ENCODE measurements at places on chromosomes 4 and X. TPM values are rescaled to one million over a fixed set of nuclear protein-coding genes. Genes with fewer than 3 reads are reported as not detected.

The KLB gene
- polyA plus RNA-seq: 0.08 TPM

The SPANXC gene
- polyA plus RNA-seq: not detected

The CNGA1 gene
- 1.4 TPM for polyA plus RNA-seq

The ASMT gene
- polyA plus RNA-seq: not detected

The ADGRL3 gene
- 21.6 TPM for polyA plus RNA-seq

The VSIG4 gene
- polyA plus RNA-seq: 13.7 TPM

The TDO2 gene
- polyA plus RNA-seq: 0.33 TPM

The HPGD gene
- polyA plus RNA-seq: 7.5 TPM

DNA sequence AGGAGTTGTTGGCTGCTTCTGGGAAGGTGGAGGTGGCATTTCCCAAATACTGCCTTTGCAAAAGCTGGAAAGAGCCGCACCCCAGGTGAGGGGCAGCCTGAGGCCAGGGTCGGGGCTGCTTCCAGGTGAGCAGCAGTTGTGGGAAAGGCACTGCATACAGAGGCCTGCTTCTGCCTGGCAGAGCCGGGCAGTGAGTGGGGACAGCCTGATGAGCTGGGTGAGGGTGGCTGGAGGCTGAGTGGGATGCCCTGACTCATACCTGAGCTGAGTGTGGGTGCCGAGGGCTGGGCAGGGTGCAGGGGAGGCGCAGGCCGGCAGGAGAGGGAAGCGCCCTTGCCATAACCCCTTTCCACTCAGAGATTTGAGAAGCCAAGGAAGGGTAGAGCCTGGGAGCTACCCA is 6.5 kb upstream of the PSAPL1 start:
- no peak for DNase-seq

GRCh38 chr4:60422439-60422838 is 777.7 kb upstream of the ADGRL3 start:
- no peak for DNase-seq

GRCh38 chrX:53093177-53093655 is 726 bp upstream of the KANTR start:
- peak; percentile 85 for DNase-seq

DNA sequence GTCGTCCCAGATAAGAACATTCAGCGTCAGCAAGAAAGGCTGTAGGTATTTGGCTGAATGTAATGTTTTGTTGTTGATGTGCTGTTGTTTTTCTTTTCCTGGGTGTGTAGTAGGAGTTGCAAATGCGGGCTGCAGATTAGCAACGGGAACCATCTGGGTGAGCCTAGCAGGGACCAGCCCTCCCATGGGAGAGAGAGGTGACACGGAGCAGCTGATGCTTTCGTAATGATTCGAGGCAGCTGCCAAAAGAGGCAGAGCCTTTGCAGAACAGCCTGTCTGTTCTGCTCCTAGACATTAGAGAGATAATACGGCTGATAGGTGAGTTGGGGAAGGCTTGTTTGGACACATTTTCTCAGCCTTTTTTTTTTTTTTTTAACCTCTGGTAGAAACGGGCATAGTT is 25.3 kb downstream of the ARSF start:
- no peak for DNase-seq

- DNase-seq: no peak
Observed at GRCh38 chrX:74449937-74450330, 28.6 kb downstream of the SLC16A2 start.

DNA sequence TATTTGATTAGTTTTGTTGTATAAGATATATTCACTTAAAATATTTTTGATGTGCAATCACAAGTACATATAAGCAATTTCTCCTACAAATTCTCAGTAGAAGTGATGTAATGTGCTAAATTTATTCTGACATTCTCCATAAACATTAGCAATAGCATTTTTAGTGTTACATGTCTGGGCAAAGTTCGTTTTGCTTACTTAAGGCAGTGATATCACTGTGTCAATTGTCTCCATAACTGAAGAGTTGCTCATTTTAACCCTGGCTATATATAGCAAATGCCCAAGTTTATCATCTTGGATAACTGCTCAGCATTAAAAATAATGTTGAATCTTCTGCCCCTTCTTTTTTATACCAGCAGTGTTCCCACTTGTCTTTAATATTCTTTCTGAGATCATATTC is 340.0 kb upstream of the NDST4 start:
- no peak for DNase-seq

GRCh38 chr4:71126719-71127118 is 133.3 kb downstream of the DCK start:
- no peak for DNase-seq

DNA sequence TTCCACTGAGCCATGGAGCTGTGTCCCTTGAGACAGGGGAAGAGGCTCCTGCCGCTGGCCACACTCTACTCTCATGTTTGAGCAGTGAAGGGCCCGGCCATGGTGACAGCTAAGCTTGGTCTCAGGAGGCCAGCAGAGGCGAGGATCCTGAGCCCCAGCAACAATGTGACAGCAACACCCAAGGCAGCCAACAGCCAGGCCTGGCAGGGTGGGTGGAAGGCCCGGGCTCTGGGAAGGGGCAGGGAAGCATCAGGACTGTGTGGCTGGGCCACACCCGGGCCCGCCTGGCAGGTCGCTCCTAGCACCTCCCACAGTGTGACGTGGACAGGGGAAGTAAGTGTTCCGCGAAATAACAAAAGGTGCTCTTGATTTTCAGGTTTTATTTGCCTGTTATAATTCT is 24.8 kb downstream of the L1CAM start:
- DNase-seq: no peak

- no peak for DNase-seq
Observed at GRCh38 chr4:169209388-169209883, 61.3 kb downstream of the SH3RF1 start.

DNA sequence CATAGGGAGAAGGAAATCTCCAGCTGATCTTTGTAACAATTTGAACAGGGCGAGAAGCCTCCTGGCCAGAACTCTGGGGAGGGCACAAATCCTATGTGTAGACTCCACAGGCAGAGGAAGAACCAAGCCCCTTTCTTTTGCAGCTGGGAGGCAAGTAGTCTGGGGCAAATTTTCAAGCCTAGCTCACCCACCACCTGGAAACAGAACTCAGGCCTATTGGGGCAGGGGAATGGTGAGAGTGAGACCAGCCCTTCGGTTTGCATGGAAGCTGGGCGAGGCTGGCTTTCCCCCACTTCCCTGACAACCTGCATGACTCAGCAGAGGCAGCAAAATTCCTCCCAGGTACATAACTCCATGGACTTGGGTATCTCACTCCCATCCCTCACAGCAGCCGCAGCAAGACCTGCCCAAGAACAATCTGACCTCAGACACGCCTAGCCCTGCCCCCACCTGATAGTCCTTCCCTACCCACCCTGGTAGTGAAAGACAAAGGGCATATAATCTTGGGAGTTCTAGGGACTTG is 138.2 kb downstream of the EMCN start:
- no peak for DNase-seq

GRCh38 chr4:1152290-1152689 is 20.1 kb downstream of the SPON2 start:
- no peak for DNase-seq

DNA sequence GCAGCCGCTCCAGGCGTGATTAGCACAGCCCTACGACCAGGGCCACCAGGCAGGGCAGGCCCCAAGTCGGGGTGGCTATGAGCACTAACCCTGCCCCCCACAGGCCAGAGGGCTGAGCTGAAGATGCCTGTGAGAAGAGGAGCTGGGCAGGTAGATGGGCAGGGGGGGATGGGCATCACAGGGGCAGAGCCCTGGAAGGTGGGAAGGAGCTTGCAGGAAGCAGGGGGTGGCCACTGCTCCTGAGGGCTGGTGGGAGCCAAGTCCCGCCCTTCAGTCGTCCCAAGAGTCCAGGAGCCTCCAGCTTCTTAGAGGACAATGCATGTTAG is 7.3 kb upstream of the MXD4 start:
- peak; percentile 34 for DNase-seq

- DNase-seq: no peak
Observed at GRCh38 chrX:53474707-53475106, 40.5 kb upstream of the HSD17B10 start.

DNA sequence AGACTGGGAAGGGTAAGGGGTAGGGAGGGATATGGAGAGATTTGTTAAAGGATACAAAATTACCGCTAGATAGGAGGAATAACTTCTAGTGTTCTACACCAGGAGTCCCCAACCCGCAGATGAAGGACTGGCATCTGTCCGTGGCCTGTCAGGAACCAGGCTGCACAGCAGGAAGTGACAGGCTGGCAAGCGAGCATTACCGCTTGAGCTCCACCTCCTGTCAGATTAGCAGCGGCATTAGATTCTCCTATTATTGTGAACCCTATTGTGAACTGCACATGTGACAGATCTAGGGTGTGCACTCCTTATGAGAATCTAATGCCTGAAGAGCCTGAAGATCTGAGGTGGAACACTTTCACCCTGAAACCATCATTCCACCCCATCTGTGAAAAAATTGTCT is 27.9 kb upstream of the BBS7 start:
- no peak for DNase-seq

DNA sequence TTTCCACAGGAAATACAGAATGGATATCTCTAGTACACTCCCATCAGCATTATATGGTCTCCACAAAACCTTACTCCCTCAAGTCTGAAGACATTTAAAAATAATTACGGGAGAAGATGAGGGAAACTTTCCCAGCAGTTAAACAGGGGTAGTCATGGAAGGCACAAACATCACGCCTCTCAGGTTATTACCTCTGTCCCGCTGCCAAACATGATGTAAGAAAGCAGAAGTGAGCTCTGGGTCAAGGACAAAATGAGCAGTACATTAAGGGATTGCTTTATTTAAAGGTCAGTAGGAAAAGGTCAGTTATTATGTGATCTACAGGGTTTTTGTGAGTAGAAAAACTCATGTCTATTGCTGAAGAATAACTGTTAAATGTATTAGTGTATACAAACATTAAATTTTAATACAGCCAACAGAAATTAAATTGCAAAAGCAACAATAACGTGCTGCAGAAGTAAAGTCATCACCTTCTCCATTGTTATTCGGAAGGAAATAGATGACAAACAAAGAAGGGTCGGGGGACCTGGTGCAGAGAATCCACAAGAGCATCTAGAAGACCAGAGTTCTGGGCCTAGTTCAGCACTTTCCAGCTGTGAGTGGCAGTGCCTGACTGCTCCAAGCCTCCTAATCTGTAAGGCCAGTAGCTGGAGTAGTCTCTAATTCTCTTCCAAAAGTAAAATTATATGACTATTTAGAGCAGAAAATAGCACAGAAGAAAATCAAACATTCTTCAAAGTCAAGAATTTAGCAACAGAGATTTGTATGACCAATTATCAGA is 171.2 kb downstream of the PPP3CA start:
- peak; percentile 59 for DNase-seq

DNA sequence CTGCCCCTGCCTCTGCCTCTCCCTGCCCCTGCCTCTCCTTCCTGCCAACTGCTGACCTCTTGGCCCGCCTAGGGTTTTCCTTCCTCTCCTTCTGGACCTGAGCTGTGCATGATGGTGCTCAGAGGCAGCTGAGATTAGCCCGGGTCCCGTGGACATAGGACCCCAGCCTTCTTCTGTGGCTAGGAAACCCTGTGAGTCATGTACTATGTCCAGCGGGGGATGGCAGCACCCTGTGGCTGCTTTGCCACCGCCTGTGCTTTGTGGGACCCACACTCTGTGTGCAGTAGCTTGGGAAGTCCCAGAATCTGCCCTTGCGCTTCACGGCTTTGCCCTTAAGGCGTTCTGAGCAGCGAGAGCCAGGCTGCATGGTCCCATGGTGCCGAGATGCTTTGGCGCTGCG is 105.5 kb upstream of the PSAPL1 start:
- no peak for DNase-seq

- DNase-seq: no peak
Observed at GRCh38 chrX:51435101-51435500, 61.3 kb downstream of the NUDT11 start.

GRCh38 chr4:68152411-68152810 is 22.7 kb upstream of the TMPRSS11F start:
- no peak for DNase-seq

DNA sequence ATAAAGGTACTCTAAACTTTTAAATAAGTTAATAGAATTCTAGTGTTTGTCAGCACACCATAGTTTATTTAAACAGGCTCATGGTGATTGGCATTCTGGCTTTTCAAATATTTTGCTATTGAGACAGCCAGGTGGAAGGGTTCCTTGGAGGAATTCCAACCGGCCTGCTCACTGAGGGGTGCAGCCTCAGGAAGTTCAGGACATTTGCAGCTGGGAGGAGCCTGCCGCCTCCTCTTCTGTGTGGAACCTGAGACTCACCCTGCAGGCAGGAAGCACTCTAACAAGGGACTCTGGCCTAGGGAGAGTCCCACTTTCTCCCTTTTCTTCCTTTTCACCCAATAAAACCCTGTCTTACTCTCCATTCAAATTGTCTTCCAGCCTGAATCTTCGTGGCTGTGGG is 1328.0 kb downstream of the FSTL5 start:
- no peak for DNase-seq

DNA sequence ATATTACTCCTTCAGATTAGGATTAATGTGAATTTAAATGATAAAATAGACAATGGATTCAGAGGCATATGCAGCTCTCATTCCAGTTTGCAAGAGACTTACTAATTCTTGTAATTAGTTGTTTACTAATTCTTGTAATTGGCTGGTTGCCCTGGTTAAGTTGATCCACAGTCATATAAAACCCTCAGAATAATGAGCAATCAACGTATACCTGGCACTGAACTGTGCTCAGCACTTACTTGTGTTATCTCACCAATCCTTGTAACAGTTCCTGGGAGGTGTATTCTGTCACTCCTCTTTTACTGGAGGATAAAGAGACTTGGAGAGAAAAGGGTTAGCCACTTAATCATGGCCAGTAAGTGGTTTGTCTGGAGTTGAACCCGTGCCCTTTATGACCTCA is 10.5 kb downstream of the HERC5 start:
- DNase-seq: no peak

- DNase-seq: no peak
Observed at GRCh38 chr4:184664445-184665210, 15.1 kb downstream of the PRIMPOL start.

DNA sequence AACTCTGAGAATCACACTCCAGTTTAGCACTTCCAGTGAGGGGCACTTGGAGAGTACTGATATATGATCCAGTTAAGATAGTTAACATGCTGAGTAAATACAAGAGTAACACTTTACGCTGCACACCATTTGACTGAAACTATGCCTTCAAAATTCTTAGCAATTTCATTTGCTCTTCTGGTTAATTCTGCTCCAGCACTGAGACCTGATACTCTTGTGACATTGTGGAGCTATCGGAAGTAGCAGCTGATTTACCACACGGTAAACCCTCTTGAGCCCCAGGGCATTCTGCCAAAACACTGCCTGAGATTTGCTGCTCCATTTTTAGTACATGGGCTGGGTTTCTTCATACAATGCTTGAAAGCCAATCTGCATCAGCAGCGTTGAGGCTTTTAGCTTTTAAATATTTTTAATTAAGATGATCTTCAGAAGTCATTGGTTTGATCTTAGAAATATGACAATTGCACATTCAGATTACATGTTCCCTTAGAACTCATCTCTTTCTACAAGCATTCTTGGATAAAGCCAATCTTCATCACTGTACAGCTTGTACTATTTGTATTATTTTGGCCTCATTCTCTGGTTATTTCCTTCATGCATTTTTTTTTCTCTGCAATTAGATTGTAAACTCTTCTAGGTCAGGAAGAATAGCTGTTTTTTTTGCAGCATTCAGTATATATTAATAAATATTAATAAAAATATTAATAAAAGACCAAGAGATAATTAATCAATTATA is 67.8 kb upstream of the ETNPPL start:
- peak; percentile 52 for DNase-seq

- DNase-seq: no peak
Observed at GRCh38 chr4:82069883-82070638, 303.7 kb downstream of the HNRNPD start.

All from muscle of back (tissue), 13 donors.